ENCODE measurements at places on chromosomes 2 and 18. TPM values are rescaled to one million over a fixed set of nuclear protein-coding genes. Genes with fewer than 3 reads are reported as not detected.

GRCh38 chr2:155060896-155061295, 362.4 kb downstream of the KCNJ3 start:
- no peaks in the 10 kb centered on the region for H3K36me3 ChIP-seq
- DNase-seq, result no peak
- no peaks in the 10 kb centered on the region for H3K4me1 ChIP-seq
- H3K27me3 ChIP-seq, result no peaks in the 10 kb centered on the region
- no peak overlapping the region for H3K27ac ChIP-seq

The TRAF3IP1 gene
- total RNA-seq, result 10.7 TPM

DNA sequence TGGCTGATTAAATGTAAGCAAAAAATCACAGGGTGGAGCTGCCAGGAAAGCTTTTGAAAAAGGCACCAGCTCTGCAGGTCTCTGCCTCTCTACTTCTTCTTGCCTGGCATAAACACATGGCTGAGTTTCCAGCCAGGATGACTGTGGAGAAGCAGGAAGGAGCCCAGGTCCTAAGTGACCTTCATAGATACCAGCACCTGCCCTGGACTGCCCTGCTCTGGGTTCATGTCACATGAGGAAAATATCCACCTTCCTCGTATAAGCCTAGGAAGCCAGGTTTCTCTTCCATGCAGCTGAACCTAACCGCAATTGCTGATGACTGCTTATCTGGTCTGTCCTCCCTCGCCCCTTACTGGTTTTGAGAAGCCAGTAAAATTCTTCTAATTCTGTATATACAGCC, 47.8 kb upstream of the CREB1 start:
- DNase-seq, result no peak
- H3K27ac ChIP-seq, result no peak overlapping the region
- H3K4me3 ChIP-seq, result no peak overlapping the region
- peaks cover 4% of the 10 kb centered on the region for H3K4me1 ChIP-seq
- no peaks in the 10 kb centered on the region for H3K36me3 ChIP-seq

- no peak overlapping the region for H3K4me3 ChIP-seq
- no peak overlapping the region for H3K27ac ChIP-seq
- no peaks in the 10 kb centered on the region for H3K4me1 ChIP-seq
- no peak for DNase-seq
- H3K36me3 ChIP-seq, result no peaks in the 10 kb centered on the region
Observed at GRCh38 chr2:41170589-41170988, 718.7 kb upstream of the SLC8A1 start.

The POTEI gene
- not detected for total RNA-seq
